Activated T-helper 17 cell treated with anti-CD3 and anti-CD28 coated beads, Interleukin-2, amount 50 U/mL, for 72 hours (primary cell): ENCODE measurements at places on chromosomes 5 and 9.

DNA sequence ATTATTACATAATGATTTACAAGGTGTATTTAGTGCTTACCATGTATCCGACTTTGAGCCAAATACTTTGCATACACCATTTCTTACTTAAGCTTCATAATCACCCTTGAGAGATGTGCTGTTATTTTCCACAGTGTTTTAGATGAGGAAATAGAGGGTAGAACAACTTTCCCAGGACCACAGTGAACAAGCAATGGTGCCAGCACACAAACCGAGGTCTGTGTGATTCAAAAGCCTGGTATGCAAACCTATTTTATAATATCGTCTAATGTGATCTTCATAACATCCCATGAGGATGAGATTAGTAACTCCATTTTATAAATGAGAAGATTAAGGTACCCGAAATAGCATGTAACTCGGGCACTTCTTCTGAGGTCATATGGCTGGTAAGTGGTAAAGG, 294.7 kb downstream of the NSG2 start:
- H3K36me3 ChIP-seq = no peaks in the 10 kb centered on the region
- no peak overlapping the region for H3K27ac ChIP-seq
- H3K4me3 ChIP-seq = no peak overlapping the region

- no peak overlapping the region for H3K27ac ChIP-seq
- no peak overlapping the region for H3K4me3 ChIP-seq
- no peaks in the 10 kb centered on the region for H3K36me3 ChIP-seq
- no peaks in the 10 kb centered on the region for H3K4me1 ChIP-seq
- H3K27me3 ChIP-seq = peaks cover 13% of the 10 kb centered on the region
These were observed 75.4 kb downstream of the MRPL36 start for GRCh38 chr5:1723957-1724821.

GRCh38 chr9:8071445-8071798, 271.8 kb upstream of the DMAC1 start:
- no peak overlapping the region for H3K4me3 ChIP-seq
- H3K36me3 ChIP-seq = no peaks in the 10 kb centered on the region
- no peak overlapping the region for H3K27ac ChIP-seq
- no peaks in the 10 kb centered on the region for H3K4me1 ChIP-seq
- H3K27me3 ChIP-seq = no peaks in the 10 kb centered on the region

GRCh38 chr9:129102095-129102525, 8.5 kb downstream of the CRAT start:
- H3K4me3 ChIP-seq = no peak overlapping the region
- no peak overlapping the region for H3K27ac ChIP-seq
- H3K36me3 ChIP-seq = no peaks in the 10 kb centered on the region
- ATAC-seq = no peak
- no peaks in the 10 kb centered on the region for H3K27me3 ChIP-seq

DNA sequence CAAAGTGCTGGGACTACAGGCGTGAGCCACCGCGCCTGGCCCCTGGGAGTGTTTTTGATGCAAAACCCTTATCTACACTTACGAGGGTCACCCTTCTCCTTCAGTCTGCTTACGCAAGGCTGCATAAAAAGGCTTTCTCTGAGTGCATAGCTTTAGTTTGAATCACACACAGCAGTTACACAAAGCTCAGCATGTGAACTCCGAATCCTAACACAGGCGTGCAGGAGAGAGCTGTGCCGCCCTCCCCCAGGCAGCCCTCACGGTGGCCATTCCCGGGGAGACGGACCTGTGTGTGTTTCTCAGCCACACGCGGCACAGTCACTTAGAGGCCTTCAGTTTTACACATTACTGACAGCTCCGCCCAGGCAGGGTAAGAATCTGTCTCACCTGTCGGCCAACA, 26.7 kb downstream of the EXD3 start:
- no peaks in the 10 kb centered on the region for H3K27me3 ChIP-seq
- ATAC-seq = no peak
- no peak overlapping the region for H3K27ac ChIP-seq
- H3K36me3 ChIP-seq = peaks cover 6% of the 10 kb centered on the region
- H3K4me3 ChIP-seq = no peak overlapping the region

GRCh38 chr9:104795857-104796256, 31.9 kb downstream of the NIPSNAP3B start:
- H3K36me3 ChIP-seq = peaks cover 78% of the 10 kb centered on the region
- no peak overlapping the region for H3K4me3 ChIP-seq
- no peaks in the 10 kb centered on the region for H3K4me1 ChIP-seq
- no peak for ATAC-seq

DNA sequence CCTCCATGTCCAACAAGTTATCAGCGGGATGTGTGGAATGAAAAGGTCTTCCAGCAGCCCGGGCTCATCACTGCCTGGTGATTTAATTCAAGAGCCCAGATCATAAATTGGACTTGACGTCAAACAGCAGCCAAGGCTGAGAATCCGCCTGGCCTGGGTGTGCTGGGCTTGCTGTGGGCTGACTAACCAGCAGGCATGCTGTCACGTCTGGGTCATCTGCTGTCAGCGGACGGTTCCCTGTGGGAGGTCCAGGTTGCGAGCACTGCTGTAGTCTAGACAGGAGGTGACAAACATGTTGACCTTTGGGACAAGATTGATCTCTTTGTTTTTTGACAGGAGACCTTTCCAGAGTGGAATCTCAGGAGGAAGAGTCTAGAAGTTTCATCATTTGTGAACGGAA, 289.7 kb downstream of the OSTF1 start:
- no peaks in the 10 kb centered on the region for H3K27me3 ChIP-seq
- H3K4me3 ChIP-seq = no peak overlapping the region
- ATAC-seq = no peak
- H3K36me3 ChIP-seq = no peaks in the 10 kb centered on the region
- no peak overlapping the region for H3K27ac ChIP-seq
- H3K4me1 ChIP-seq = no peaks in the 10 kb centered on the region
